RWPE2 (cell line): ENCODE measurements at places on chromosomes 5 and 9.

- no peak for DNase-seq
Observed at GRCh38 chr5:66904189-66904588, 292.4 kb downstream of the CD180 start.

DNA sequence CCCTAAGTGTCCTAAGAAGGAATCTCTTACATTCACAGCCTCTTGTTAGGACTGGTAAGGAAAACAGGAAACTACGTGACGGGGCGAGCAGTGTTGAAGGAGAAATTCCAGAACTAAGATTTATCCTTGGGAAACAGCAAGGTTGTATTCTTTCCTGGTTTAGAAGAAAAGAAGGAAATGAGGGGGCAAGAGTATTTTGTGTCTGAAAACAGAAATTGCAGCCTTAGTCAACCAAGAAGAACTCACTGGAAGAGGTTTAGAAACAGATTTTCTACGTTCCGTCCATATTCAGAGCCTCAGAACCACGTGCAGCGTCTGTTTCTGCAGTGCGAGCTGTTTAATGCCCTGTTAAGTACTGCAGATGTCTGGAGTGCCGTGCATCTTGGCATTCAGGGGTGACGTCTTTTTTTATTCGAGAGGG is 75.2 kb downstream of the GOLPH3 start:
- DNase-seq = no peak

DNA sequence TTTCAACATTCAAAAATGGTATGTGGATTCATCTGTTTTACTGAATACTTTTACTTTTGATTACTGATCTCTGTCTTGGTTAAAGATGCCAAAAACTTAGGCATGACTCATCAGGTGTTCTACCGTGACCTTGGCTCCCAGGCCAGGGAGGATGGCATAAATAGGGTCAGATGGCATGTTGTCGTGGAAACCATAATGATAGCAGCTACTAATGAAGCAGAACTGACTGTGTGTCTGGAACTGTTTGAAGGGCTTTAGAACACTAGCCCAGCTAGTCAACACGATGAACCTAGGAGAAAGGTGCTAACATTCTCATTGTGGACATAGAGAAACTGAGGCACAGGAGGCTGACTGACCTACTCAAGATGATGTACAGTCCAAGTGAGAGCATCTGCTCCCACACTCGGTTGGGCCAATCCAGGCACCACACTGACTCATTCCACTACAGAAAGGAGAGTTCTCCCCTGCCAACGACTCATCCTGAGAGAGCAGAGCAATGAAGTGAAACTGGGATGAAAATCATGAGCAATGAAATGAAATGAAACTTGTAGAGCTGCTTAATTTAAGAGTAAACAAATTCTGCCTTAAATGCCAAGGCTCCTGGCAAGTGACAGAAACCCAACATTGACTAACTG is 116.0 kb downstream of the TENT4A start:
- no peak for DNase-seq

DNA sequence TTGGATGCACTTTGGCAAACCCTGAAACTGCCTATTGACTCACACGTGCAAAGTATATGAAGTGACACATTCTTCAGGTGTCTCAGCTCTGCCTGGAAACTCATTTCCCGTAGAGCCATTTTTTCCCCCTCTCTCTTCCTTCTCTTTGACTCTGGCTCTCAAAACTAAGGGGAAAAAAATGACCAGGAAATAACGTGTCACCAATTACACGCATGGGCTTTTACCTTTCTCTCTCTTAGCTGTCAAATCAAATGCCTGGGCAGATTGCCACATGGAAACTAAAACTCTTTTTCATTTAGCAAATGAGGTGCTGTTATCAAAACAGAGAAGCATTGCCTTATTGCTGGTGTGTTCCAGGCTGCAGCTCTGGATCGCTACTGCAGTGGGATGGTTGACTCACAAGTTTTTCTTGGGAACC is 18.3 kb upstream of the IFNK start:
- no peak for DNase-seq

DNA sequence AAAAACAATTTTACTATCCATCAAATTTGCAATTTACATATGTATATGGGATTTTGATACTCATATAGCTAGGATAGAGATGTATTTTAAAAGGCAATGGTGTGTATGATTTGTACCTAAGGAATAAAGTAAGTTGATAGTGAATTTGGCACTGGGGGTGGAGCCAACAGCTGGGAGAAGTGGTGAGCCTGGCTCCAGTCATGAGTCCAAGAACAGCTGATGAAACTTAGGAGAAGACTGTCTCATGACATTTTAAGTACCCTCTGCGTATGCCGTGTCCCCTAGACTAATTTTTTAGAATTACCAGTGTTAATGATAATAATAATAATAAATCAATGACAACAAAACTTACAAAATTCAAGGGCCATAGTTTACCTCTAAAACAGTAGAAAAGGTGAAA is 181.4 kb downstream of the ADCY2 start:
- DNase-seq = no peak

DNA sequence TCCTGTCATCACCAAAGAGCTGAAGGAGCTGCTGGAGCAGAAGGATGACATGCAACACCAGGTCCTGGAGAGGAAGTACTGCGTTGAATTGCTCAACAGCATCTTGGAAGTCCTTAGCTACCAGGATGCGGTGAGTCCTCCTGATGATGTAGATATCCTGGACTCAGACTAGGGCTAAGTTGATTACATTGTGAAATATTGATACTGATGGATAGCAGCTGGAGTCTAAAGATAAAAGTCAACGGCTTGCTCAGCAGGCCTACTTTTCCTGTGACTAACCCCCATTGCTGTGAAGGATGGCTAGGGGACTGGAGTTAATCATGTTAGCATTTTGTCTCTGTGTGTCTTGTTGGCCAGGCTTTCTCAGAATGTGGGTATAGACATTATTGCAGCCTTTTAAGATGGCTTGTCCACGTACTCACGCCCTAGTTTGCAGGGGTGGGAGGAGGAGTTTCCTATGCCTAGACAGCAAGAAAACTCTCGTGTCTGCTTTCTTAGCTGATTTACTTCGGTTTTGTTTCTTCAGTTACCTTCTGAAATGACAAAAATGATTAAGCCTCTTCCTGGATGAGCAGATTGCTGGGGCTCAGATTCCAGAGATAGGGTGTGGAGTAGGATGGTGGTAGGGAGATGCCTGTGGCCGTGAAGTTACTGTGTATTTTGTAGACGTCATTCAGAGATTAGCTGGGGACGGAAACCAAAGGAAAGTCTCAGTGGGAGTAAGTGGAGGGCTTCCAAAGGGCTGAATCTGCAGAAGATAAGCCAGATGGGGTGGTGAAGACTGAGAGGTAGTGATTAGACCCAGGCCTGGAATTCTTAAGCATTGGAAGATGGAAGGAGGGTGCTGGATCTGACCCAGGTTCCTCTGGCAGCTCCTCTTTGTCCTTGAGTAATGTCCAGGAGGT is 166.3 kb downstream of the DOCK2 start:
- DNase-seq = no peak

DNA sequence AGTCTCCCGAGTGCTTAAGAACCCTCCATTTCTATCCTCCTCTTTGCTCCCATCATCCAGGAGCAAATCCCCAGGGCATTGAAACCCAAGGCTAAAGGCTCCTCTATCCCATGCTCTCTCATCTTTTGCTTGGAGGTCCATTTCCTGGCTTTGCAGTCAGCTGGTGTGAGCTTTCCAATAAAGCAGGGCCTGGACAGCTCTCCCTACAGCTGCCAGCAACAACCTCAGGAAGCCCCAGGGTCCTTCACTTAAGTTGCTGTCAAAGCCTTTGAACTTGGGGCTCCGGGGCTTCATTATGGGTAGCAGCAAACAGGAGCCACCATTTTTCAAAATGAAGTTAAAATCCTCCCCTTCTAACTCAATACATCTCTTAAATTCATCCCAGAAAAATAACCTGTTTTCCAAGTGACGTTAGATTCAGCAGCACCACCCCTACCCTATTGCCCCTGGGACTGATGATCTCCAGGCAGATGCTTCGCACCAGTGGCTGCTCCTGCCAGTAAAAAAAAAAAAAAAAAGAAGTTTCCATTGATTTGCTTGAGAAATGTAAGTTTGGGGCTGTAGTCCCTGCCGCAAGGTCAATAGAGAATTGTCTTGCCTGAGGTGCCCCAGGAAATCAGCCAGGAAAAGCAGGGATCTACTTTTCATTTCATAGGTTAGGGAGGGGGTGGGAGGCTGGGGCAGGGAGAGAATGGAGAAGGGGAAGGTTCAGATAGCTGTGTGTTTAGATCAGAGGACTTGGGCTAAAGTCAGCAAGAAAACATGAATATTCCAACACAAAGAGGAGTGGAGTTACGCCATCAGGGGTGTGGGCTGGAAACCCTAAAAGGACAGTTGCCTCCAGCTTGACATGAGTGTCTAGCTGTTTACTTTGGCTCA is 83.8 kb upstream of the IL6ST start:
- no peak for DNase-seq

- DNase-seq = no peak
Observed at GRCh38 chr9:109011231-109011671, 2.0 kb downstream of the CTNNAL1 start.

DNA sequence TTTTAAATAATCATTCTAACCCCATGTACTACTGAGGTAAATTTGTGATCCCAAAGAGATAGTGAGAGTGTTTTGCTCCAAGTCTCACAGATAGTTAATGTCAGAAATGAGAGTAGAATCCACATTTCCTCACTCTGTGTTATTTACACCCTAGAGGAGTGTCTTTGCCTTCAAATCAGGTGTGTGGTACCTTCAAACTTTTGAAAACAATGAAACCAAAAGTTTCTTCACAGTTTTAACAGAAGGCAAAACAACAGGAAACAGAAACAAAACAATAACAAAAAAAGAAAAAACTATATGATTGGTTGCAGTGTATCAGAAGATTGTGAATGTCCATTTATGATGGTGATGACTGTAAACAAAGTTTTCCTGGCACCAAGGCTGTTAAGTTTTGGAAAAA is 85.9 kb downstream of the ERBIN start:
- DNase-seq = no peak

- no peak for DNase-seq
Observed at GRCh38 chr9:120080849-120081248, 499.1 kb downstream of the CDK5RAP2 start.

DNA sequence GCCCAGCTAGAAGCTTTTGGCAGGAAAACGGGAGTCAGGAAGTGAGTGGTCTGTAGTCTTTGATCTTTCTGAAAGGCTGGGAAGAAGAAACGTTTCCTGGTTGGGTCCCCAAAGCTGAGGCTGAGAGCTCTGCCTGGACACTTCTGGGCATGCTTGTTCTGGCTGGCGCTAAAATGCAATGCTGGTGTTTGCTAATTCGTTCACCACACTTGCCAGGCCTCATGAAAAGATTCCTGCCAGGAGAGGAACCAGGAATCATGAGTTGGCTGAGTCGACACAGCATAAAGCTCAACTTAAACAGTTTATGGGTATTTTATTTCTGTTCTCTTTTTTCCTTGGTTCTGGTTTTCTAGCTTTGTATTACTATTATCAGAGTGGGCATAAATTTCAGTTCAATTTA is 10.7 kb upstream of the PTGR1 start:
- DNase-seq = no peak

GRCh38 chr5:111453295-111453694 is 59.0 kb downstream of the STARD4 start:
- DNase-seq = no peak

- no peak for DNase-seq
Observed at GRCh38 chr5:9625286-9625685, 4.9 kb downstream of the TAS2R1 start.

DNA sequence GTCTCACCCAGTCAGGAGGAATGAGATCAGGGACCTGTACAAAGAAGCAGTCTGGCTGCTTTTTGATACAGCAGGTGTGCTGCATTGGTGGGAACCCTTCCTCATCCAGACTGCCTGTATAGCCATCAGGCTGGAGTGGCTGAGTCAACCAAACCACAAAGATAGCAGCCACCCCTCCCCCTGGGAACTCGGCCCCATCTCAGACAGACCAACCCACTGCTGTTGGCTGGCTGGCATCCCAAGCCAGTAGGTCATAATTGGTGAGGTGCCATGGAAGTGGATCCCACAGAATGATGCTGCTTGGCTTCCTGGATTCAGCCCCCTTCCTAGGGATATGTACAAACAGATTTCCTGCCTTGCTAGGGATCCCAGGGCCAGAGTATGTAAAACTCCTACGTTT is 60.9 kb downstream of the YTHDC2 start:
- DNase-seq = peak; percentile 25

GRCh38 chr9:115202960-115203751 is 85.2 kb upstream of the TNC start:
- DNase-seq = no peak

- no peak for DNase-seq
Observed at GRCh38 chr9:130632841-130633240, 31.6 kb upstream of the PRDM12 start.

DNA sequence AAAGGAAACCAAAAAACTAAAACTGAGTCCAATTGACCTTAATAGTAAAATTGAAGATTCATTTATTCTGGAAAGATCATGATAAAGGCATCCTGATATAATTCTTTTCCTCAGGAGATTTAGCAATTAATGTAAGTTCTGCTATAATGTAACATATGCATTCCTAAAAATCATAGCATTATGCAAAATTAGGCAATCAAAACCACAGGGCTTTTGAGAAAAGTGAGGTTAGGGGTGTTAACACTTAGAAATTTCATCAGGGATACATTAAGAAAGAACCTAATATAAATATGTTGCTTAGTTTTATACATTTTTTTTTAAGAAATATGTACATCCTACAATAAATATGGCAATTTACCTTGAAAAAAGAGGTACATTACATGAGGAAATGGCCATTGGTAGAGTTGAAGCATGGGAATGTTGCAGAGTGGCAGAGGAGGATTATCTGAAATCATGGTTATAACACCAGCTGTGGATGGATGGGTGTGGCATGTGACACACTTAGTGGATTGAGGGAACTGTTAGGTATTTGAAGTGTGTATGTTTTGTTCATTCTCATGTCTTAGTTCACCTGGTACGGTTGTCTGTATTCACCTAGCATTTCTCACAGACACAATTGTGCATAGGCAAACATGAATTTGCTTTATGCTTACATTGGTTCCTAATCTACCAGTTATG is 51.1 kb downstream of the CCNH start:
- DNase-seq = no peak

- no peak for DNase-seq
Observed at GRCh38 chr9:130608554-130609134, 29.3 kb downstream of the FUBP3 start.

DNA sequence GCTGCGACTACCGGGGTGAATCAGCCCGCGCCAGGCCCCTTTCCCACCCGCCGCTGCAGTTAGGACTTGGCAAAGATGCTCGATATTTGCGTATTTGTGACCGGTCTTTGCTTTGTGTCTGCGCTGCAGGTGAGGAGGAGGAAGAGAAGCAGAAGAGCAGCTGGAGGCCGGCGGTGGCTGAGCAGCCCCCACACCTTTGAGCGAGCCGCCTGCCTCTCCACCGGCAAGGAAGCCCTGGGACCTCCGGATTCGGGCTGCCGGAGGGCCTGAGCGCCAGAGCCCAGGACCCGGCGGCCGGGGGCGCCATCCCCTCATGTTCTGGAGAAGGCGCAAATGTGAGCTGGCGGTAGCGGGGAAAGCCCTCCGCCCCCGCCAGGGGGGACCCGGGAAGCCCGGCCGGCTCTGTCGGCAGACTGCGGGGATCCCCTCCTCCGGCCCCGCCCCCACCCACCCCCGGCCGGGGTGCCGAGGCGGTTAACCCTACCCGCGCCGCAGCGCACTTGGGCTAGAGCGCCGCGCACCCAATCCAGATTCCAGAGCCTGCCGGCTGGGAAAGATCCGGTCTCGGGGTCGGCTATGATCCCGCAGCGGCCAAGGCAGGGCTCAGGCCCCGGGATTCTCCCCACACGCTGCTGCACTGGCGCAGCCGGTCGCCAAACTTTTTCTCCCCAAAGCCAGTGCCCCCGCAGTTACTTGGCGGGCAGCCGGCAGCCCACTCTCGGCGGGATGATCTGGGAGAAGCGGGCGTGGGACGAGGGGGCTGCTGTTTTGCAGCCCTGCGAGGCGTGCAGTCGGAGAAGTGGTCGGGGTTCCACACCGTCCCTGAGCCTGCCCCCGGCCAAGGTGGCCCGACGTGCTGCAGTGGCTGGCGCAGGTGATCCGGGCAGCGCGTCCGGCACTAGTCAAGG is 800 bp upstream of the KCNN2 start:
- DNase-seq = no peak
